ENCODE measurements at places on chromosomes 7 and 10. TPM values are rescaled to one million over a fixed set of nuclear protein-coding genes. Genes with fewer than 3 reads are reported as not detected.

DNA sequence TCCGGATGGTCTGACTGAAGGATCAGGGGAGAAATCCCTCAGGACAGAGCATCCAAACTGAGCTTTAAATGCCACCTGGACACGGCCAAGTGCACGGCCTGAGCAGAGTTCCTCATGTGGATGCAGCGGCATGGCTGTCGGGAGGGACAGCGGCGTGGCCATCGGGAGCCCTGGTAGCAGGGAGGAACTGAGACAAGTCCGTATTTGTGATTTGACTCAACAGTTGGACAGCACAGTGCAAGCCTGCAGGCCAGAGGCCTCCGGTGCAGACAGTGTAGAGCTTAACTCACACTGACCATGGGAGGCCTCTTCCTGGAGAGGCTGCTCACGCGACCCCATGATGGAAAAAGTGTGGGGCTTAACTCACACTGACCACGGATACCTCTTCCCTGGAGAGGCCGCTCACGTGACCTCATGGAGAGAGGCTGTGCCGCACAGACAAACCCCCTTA, 207.4 kb downstream of the DIP2C start:
- no peak overlapping the region for H3K4me3 ChIP-seq
- DNase-seq: peak; percentile 20
- H3K4me1 ChIP-seq: peaks cover 9% of the 10 kb centered on the region
- H3K27ac ChIP-seq: no peak overlapping the region
- peaks cover 3% of the 10 kb centered on the region for H3K36me3 ChIP-seq
- peaks cover under 1% of the 10 kb centered on the region for H3K27me3 ChIP-seq

- peak overlapping the region; percentile 15 for H3K27ac ChIP-seq
- DNase-seq: no peak
- peaks cover 29% of the 10 kb centered on the region for H3K4me1 ChIP-seq
- no peak overlapping the region for H3K4me3 ChIP-seq
- peaks cover 9% of the 10 kb centered on the region for H3K36me3 ChIP-seq
Observed at GRCh38 chr10:11397980-11398580, 213.4 kb downstream of the USP6NL start.

CALCR gene
- total RNA-seq: not detected

FXYD4 gene
- total RNA-seq: not detected

- peaks cover 4% of the 10 kb centered on the region for H3K36me3 ChIP-seq
- H3K4me1 ChIP-seq: peaks cover 3% of the 10 kb centered on the region
- H3K27me3 ChIP-seq: no peaks in the 10 kb centered on the region
- H3K27ac ChIP-seq: no peak overlapping the region
Observed at GRCh38 chr7:67918158-67918557, 921.5 kb downstream of the TYW1 start.

- H3K27me3 ChIP-seq: peaks cover 3% of the 10 kb centered on the region
- no peaks in the 10 kb centered on the region for H3K36me3 ChIP-seq
- no peak for DNase-seq
- peak overlapping the region; percentile 15 for H3K4me3 ChIP-seq
- H3K4me1 ChIP-seq: peaks cover 14% of the 10 kb centered on the region
Observed at GRCh38 chr7:3157566-3158287, 114.1 kb upstream of the CARD11 start.

DNA sequence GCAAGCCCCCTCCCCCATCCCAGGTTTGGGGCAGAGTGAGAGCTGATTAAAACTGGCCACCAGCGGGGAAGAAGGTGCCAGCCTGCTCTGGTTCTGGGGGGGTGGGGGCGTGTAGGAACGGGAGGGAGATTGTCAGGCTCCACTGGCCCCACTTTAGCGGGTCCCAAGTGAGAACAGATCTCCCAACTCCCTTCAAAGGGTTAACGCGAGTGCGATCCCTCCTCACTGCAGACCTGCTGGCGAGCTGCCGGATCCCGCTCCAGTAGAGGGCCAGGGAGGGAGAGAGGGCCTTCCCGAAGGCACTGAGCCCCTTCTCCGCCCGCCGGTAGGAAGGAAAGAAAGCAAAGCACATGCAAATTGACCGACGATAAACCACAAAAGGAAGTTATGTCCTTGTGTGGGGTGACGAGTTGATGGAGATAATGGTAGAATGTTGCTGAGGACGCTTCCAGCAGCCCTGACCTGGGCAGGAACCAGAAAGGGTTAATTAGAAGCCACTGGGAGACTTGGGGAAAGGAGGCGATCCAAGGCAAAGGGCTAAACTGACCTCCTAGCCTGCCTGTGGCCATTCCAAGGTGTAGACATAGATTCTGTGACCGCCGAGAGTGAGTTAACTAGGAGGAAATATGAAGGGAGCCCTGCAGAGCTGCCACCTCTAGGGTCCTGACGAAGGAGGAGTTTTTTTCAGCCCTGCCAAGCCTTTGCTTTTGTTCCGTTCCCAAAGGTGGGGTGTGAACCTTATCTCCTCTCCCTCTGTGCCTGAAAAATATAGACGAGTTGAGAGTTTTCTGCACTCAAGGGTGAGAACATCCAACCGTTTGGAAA, 1.5 kb downstream of the NRG3 start:
- no peaks in the 10 kb centered on the region for H3K36me3 ChIP-seq
- H3K4me3 ChIP-seq: peak overlapping the region; percentile 71
- peaks cover 2% of the 10 kb centered on the region for H3K4me1 ChIP-seq
- no peak overlapping the region for H3K27ac ChIP-seq
- peaks cover 43% of the 10 kb centered on the region for H3K27me3 ChIP-seq

SGMS1 gene
- 20.4 TPM for total RNA-seq

- no peaks in the 10 kb centered on the region for H3K4me1 ChIP-seq
- no peaks in the 10 kb centered on the region for H3K36me3 ChIP-seq
- no peak for DNase-seq
- no peak overlapping the region for H3K4me3 ChIP-seq
- H3K27me3 ChIP-seq: peaks cover 4% of the 10 kb centered on the region
Observed at GRCh38 chr7:132117181-132117580, 459.1 kb downstream of the PLXNA4 start.

DNA sequence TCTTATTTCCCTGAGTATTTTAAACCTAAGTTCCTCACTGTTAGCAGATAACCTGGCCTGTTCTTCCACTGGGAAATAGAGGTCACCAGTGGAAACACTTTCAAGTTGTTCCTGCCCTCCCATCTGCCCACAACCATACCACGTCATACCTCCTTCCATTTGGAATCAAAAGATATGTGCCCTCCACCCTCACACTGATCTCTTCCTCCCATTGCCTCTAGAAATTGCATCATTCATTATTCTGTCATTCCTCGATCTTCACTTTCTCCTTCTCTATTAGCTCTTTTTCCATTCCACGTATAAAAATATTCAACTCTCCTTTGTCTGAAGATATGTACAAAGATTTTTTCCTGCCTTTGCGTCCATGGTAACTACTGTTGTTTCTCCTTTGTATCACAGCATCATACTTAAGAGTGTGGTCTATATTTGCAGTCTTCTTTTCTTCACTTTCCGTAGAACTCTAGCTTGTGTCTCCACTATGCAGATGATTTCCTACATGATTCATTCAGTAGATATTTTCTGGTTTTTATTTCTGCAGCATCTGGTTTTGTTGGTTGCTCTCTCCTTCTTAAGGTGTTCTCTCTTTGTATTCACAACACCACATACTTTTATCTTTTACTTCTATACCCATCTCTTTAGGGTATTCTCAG, 312.3 kb downstream of the REEP3 start:
- H3K27me3 ChIP-seq: no peaks in the 10 kb centered on the region
- H3K27ac ChIP-seq: no peak overlapping the region
- no peak for DNase-seq
- no peaks in the 10 kb centered on the region for H3K4me1 ChIP-seq
- H3K36me3 ChIP-seq: no peaks in the 10 kb centered on the region

DNA sequence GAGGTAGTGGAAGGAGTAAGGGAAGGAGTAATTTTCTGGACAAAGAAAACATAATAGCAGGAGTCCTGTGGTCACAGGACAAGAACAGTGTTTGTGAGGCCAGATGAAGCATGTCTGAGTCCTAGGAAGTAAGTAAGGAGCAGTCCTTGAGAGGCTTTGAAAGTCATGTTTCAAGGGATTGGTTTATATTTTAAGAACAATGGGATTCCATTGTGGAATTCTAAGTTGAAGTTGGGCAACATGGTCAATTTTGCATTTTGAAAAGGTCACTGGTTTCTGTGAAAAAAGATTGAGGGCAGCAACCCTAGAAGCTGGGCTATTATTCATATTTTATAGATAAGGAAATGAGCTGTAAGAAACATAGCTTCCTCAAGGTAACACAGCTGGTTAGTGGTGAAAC, 10.8 kb upstream of the SLC25A28 start:
- H3K27me3 ChIP-seq: peaks cover 39% of the 10 kb centered on the region
- H3K4me1 ChIP-seq: no peaks in the 10 kb centered on the region
- H3K4me3 ChIP-seq: no peak overlapping the region

- H3K36me3 ChIP-seq: no peaks in the 10 kb centered on the region
- no peaks in the 10 kb centered on the region for H3K27me3 ChIP-seq
- peaks cover 37% of the 10 kb centered on the region for H3K4me1 ChIP-seq
- DNase-seq: peak; percentile 51
- peak overlapping the region; percentile 97 for H3K27ac ChIP-seq
Observed at GRCh38 chr10:46094931-46095750, 49.1 kb upstream of the MSMB start.

GRCh38 chr10:92849576-92850090, 1.3 kb downstream of the EXOC6 start:
- H3K27me3 ChIP-seq: no peaks in the 10 kb centered on the region
- peak overlapping the region; percentile 77 for H3K27ac ChIP-seq
- peaks cover 28% of the 10 kb centered on the region for H3K4me1 ChIP-seq
- no peak for DNase-seq

NXPH1 gene
- total RNA-seq: not detected

- no peak for DNase-seq
- no peaks in the 10 kb centered on the region for H3K27me3 ChIP-seq
- no peak overlapping the region for H3K27ac ChIP-seq
- peaks cover 41% of the 10 kb centered on the region for H3K4me1 ChIP-seq
- H3K4me3 ChIP-seq: peak overlapping the region; percentile 6
Observed at GRCh38 chr7:105209870-105210269, 178.9 kb downstream of the SRPK2 start.

- H3K4me1 ChIP-seq: no peaks in the 10 kb centered on the region
- no peaks in the 10 kb centered on the region for H3K36me3 ChIP-seq
- H3K27me3 ChIP-seq: no peaks in the 10 kb centered on the region
- H3K4me3 ChIP-seq: no peak overlapping the region
Observed at GRCh38 chr10:108003576-108003975, 839.1 kb upstream of the SORCS1 start.

- no peaks in the 10 kb centered on the region for H3K36me3 ChIP-seq
- no peak overlapping the region for H3K27ac ChIP-seq
- no peaks in the 10 kb centered on the region for H3K4me1 ChIP-seq
- H3K4me3 ChIP-seq: no peak overlapping the region
- H3K27me3 ChIP-seq: peaks cover 24% of the 10 kb centered on the region
Observed at GRCh38 chr7:149644754-149645153, 128.6 kb downstream of the ZNF467 start.

GRCh38 chr10:122264931-122265330, 6.2 kb upstream of the BTBD16 start:
- no peaks in the 10 kb centered on the region for H3K36me3 ChIP-seq
- no peak overlapping the region for H3K4me3 ChIP-seq
- no peak for DNase-seq

DNA sequence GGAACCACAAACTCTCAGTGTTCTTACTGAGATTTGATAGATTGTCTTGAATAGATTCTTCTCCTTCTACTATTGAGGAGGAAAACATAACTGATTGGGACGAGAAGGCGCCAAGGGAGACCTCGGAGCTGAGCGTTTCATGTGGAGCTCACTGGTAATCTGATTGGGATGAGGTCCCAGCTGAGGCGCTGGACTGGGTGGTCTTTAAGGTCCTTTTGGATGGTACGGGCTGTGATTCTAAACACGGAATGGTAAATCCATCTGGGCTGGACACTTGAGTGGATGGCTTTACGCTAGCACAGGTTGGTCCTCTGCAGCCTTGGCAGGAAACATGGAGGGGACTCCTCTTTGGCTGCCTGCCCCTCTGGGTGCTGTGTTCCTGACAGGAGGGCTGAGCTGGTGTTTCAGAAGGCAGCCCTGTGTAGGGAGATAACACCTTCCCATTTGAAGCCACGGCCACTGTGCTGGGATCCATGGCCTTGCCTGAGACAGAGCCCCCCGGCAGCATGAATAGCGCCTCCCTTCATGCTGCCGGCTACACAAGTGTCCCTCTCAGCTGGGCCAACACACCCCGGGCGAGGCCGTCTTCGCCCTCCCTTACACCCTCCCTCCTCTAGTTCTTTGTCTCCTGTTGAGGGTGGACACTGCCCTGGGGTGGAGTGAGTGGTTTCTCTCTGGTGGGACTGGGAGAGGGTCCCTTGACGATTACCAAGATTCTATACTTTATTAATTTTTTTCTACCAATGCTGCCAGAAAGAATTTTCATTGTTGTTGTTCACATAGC, 203.2 kb upstream of the SHH start:
- no peaks in the 10 kb centered on the region for H3K27me3 ChIP-seq
- peak overlapping the region; percentile 56 for H3K27ac ChIP-seq
- peaks cover 7% of the 10 kb centered on the region for H3K36me3 ChIP-seq
- H3K4me1 ChIP-seq: peaks cover 9% of the 10 kb centered on the region

- no peaks in the 10 kb centered on the region for H3K36me3 ChIP-seq
- no peak overlapping the region for H3K4me3 ChIP-seq
- no peaks in the 10 kb centered on the region for H3K4me1 ChIP-seq
- H3K27ac ChIP-seq: no peak overlapping the region
Observed at GRCh38 chr7:120775755-120776154, 82.2 kb downstream of the TSPAN12 start.

DNA sequence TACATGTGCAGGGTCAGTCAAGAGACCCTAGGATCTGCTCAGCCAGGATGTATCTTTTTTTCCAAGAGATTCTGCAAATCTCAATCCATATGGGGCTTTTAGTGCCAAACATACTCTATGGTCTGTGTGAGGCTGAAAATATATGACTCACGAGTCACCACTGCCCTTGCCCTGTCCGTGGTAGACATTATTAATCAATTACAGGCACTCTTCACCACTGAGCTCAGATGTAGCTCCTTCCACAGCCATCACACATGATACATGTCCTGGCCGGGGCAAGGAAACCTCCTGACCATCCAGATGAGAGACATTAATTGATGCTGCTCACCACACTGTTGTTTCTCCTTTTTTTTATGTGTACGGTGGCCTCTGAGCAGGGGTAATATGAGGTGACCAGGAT, 90.2 kb upstream of the RET start:
- no peaks in the 10 kb centered on the region for H3K27me3 ChIP-seq
- no peak for DNase-seq
- no peaks in the 10 kb centered on the region for H3K36me3 ChIP-seq
- no peak overlapping the region for H3K27ac ChIP-seq

CCZ1B gene
- 87.4 TPM for total RNA-seq

DNA sequence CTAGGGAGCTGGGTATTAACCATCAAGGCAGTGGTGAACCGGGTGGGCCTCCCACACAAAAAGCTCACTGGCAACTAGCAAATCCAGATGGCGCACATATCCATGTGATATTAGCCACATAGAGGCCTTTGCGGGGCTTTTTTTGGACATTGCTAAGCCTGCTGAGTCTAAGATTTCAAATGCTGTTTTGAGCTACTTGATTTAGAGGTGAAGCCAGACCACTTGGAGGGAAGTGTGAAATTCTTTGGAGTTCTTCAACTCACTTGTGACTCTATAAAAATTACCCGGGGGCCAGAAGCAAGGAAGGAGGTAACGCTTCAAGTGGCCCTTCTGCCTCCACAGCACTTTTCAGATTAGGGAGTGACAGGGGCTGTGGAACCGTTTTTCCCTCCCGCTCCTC, 619.8 kb upstream of the GALNT17 start:
- H3K36me3 ChIP-seq: no peaks in the 10 kb centered on the region
- no peak overlapping the region for H3K4me3 ChIP-seq
- H3K27me3 ChIP-seq: peaks cover 8% of the 10 kb centered on the region
